Effector memory CD8-positive, alpha-beta T cell (primary cell): ENCODE measurements at places on chromosomes 1 and 21.

- no peak for DNase-seq
These were observed 153.2 kb downstream of the PRDM16 start for GRCh38 chr1:3222042-3222692.

DNA sequence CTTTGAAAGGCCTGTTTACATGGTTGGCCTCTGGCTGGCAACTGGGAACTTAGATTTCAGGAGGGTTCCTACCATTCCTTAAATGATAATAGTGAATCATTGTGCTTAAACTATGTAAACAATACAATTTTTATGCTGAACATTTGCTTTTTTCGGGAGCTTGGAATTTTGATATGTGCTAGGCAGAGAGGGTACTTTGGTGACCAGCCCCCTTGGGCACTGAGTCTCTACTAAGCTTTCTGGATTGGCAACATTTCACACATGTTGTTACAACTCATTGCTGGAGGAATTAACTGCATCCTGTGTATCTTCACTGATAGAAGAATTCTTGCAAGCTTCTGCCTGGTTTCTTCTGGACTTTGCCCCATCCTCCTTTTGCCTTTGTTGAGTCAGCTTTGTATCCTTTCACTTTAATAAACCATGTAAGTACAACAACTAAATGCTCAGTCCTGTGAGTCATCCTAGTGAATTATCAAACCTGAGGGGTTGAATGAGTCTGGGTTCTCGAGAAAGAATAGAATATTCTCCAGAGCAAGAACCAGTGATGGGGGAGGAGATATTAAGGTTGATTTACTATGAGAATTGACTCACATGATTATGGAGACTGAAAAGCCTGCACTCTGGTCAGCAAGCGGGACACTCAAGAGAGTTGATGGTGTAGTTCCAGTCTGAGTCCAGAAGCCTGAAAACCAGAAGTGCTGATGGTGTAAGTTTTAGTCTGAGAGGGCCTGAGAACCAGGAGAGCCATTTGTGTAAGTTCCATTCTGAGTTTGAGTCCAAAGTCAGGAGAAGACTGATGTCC lies 3.1 kb upstream of the SLC16A4 start:
- no peak for DNase-seq

- DNase-seq = no peak
These were observed 2.0 kb upstream of the ENAH start for GRCh38 chr1:225654688-225655508.

DNA sequence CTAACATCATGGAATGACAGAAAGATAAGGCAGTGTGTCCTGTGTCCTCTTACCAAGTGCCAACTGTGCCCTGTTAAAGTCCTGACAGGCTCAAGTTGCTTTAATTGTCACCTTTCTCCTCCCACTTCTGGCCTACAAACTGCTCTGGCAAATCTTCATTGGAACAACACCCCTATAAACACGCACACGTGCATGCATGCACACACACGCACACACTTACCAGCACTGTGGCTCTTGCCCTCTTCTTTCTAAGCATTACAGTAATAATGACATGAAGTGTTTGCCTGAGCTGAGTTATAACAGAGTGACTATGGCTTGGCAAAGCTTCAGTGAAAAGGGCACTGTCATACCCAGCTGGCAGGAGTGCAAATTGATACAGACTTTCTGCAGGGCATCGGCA lies 82.3 kb upstream of the SYT6 start:
- DNase-seq = no peak

DNA sequence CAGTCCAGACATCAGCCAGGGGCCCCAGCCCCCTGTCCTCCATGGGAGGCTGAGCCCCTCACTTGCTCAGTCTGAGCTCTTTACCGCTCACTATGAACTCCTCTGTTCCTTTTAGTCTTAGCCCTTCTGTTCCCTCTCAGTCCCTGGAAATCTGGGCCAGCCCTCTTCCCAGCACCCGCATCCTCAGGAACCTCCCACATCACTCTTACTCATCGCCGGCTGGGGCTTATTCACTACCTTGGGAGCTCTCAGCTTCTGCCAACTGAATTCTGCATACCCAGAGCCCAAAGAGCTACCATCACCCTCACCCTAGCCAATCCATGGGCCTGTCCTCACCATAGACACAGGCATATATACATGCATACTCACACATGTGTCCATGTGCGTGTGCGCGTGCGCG lies 11.5 kb downstream of the KNCN start:
- no peak for DNase-seq

- no peak for DNase-seq
These were observed 78.5 kb downstream of the LHX9 start for GRCh38 chr1:197995408-197996258.

- no peak for DNase-seq
These were observed 25.8 kb downstream of the UAP1 start for GRCh38 chr1:162587347-162587746.

DNA sequence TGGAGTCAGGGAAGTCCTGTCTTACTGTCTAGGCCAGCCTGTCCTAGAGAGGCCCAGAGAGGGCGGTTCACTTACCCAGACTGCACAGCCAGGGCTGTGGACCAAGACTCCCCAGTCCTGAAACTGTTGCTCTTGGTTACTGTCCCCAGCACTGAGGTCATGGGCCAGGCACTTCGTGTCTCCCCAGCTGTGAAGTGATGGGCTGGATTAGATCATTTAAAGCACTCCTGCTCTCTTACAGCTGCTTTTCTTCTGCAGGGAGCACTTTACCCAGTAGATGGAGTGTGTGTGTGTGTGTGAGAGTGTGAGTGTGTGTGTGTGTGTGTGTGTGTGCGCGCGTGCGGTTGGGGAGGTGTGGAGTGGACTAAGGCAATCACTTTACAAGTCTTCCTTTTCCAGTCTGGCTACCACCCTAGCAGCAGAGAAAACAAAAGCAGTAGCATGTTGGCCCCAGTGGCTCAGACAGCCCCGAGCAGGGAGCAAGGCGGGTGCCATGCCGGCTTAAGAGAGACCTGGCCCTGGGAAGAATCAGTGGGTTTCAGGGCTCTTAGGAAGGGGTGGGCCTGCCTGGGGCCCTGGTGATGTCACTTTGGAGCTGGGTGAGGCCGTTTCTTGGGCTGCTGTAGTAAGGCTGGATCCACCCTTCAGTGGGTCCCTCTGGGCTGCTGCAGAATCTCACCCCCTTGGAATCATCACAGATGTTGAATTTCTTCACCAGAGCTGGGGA lies 2.4 kb downstream of the SPSB1 start:
- DNase-seq = no peak

- DNase-seq = no peak
These were observed 19.9 kb downstream of the LCE3E start for GRCh38 chr1:152546704-152547103.

- DNase-seq = peak; percentile 0
These were observed 77.0 kb downstream of the CTH start for GRCh38 chr1:70487910-70488665.

DNA sequence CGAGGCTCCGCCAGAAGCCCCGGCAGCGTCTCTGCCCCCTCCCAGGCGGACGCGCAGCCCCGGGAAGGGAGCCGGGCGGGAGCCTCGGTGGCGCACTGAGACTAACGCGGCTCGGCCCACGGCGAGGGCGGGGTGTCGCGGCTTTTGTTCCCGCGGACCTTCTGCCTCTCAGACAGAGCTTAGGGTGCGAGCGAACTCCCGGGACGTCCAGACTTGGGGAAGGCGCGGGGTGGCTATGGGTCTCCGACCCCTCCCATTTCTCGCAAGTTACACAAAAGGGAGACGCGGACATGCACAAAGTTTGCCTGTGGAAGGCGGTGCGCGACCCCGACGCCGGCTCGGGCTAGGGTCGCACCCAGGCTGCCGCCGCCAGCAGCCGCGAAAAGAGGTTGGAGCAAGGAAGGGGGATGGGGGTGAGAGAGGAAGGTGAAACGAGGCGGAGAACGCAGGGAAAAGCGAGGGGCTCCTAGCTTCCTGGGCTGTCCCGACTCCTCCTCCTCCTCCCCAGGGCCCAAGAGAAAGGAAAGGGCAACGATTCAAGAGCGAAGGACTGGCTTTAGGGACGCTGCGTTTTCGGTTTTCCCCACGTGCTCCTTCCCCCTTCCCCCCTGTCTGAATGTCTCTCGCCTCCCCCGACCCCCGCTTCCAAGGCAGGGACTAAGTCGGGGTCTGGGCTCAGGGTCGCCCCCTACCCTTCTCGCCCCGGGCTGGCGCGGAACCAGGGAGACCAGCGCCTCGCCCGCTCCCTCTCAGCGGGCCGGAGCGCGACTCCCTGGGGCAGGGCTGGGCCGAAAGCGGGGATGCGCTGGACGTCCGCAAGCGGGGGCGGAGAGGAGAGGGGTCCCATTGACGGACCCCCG lies 729 bp downstream of the APP start:
- no peak for DNase-seq

- DNase-seq = no peak
These were observed 72.8 kb downstream of the MORN1 start for GRCh38 chr1:2318314-2319278.

GRCh38 chr1:68143633-68144032 lies 88.7 kb downstream of the WLS start:
- no peak for DNase-seq

DNA sequence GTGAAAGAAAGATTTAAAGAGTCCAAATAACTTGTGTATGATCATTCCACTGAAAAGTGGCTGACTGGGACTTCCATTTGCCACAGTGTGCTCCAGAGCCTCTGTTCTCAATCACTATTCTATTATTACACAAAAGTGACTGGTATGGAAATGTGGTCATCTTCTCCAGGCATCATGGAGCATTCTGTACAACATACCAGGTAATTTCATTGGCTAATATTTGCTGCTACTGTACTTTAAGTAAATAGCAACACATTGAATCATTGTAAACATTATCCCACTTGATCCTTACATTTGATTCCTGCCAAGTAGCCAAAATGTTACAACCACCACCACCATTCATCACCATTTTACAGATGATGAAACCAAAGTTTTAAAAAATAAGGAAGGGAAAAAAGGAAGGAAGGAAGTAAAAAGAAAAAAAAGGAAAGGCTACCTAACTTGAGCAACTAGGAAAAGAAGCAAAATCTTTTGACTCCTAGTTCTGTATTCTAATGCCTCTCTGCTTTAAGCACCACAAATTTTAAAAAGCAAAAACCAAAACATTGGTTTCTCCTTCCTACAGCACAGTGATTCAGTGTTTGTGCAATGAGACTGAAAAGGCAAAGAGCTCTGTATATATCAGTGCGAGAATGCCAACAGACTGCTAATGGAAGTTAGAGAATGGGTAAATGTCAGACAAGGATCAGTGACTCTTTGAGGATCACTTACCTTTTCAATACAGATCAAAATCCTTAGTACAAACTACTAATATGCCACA lies 361.4 kb upstream of the PTBP2 start:
- DNase-seq = no peak

DNA sequence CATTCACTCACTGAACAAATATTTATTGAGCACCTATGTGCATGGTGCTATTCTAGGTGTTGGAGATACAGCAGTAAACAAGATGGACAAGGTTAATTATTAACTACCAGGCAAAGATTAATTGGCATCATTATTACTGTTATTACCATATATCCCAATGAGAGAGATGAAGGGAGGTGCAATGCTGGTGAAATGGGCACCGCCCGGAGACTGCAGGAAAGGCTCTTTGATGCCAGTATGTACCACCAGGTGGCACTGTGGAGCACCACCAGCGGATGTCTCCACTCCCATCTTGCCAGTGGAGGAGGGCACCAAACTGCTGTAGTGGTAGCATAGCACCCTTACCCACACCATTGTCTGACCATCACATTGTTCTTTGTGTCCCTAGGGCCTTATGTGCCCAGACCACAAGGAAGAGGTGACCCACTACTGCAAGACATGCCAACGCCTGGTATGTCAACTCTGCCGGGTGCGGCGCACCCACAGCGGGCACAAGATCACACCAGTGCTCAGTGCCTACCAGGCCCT lies 3.0 kb downstream of the TRIM46 start:
- peak; percentile 83 for DNase-seq

DNA sequence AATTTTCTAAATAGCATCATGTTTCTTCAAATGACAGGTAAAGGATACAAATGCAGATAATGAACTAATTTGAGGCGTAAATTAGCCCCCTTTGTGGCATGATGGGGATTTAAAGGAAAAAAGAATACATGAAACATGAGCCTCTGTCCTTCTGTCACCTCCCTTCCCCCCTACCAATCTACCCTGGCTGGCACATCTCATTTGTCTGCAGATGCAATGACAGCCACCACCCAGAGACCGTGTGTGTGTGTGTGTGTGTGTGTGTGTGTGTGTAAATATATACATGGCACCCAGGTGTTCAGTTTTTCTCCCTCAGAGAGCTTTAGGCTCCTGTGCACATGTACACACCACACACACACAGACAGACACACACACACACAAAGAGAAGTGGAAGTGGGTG lies 451.1 kb downstream of the RWDD3 start:
- DNase-seq = no peak

- no peak for DNase-seq
These were observed 59.4 kb downstream of the DIPK1A start for GRCh38 chr1:92901699-92902405.

- DNase-seq = no peak
These were observed 301.2 kb upstream of the DEPDC1 start for GRCh38 chr1:68798071-68798470.

DNA sequence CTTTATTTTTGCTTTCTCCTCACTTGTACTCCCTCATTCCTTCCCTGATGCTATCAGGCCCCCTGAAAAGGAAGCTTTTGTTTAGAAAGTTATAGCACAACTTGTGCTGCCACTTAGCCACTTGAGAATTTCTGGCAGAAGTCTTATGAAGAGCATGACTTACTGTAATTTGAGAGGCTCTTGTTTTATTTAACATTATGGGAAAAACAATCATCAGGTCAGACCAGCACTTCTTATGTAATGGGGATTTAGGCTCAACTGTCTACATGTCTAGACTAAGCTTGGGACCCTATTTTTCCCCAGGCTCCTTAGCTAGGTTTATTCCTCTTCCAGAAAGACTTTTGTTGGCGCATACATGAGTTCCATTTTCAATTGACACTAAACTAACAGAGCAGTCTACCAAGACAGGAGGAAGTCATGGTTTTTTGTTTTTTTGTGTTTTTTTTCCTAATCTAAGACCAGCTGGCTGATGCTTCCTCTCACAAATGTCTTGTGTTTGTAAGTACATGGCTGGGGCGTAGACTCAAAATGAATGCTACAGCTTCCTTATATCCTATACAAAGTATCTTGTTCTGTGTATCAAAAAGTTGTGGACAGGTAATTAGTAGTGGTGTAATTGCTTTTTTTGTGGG lies 31.5 kb downstream of the TNFSF4 start:
- no peak for DNase-seq

- DNase-seq = no peak
These were observed 25.6 kb upstream of the PRELP start for GRCh38 chr1:203450001-203450400.

DNA sequence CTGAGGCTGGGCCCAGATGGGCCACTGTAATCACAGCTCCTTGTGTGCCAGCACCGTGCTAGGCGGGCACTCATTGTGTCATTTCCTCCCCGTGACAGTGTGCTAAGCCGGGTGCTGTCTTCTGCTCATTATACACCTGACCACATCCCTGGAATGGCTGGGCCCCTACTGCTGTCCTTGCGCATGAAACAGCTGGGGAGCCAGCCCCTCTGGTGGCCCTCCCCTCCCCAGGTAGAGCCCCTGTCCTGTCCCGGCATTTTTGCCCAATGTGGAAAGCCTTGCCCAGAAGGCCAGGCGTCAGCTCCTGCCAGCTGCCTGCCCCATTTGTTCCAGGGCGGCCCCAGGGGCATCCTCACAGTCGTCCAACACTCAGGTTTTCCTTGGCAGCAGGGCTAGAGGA lies 107.4 kb upstream of the CASZ1 start:
- DNase-seq = no peak
